HFFc6 (cell line): ENCODE measurements at places on chromosomes 11 and 22. TPM values are rescaled to one million over a fixed set of nuclear protein-coding genes. Genes with fewer than 3 reads are reported as not detected.

DNA sequence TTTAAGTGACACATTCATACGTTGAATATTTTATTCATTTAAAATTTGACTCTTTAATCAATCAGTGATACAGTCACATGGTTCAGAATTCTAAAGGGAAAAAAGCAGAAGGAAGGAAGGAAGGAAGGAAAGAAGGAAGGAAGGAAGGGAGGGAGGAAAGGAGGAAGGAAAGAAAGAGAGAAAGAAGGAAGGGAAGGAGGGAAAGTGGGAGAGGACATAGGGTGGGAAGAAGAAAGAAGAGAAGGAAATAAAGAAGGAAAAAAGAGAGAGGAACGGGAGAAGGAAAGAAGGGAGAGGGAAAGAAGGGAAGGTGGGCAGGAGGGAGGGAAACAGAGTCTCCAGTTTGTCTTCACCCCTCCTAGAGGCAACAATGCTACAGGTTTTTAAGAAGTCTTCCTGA, 518.6 kb downstream of the MIAT start:
- peaks cover 27% of the 10 kb centered on the region for H3K27me3 ChIP-seq
- DNase-seq = no peak
- no peak overlapping the region for H3K27ac ChIP-seq

- H3K27me3 ChIP-seq = no peaks in the 10 kb centered on the region
- no peak overlapping the region; the same call in 1 of the 2 replicates for H3K4me3 ChIP-seq
- H3K36me3 ChIP-seq = no peaks in the 10 kb centered on the region
- peaks cover 38% of the 10 kb centered on the region for H3K4me1 ChIP-seq
Observed at GRCh38 chr11:15194671-15195415, 80.1 kb downstream of the INSC start.

GRCh38 chr11:10925149-10925926, 67.5 kb upstream of the ZBED5 start:
- no peaks in the 10 kb centered on the region for H3K36me3 ChIP-seq
- no peak for DNase-seq
- no peak overlapping the region for H3K27ac ChIP-seq
- no peak overlapping the region for H3K4me3 ChIP-seq
- H3K4me1 ChIP-seq = peaks cover 51% of the 10 kb centered on the region
- no peaks in the 10 kb centered on the region for H3K27me3 ChIP-seq

DNA sequence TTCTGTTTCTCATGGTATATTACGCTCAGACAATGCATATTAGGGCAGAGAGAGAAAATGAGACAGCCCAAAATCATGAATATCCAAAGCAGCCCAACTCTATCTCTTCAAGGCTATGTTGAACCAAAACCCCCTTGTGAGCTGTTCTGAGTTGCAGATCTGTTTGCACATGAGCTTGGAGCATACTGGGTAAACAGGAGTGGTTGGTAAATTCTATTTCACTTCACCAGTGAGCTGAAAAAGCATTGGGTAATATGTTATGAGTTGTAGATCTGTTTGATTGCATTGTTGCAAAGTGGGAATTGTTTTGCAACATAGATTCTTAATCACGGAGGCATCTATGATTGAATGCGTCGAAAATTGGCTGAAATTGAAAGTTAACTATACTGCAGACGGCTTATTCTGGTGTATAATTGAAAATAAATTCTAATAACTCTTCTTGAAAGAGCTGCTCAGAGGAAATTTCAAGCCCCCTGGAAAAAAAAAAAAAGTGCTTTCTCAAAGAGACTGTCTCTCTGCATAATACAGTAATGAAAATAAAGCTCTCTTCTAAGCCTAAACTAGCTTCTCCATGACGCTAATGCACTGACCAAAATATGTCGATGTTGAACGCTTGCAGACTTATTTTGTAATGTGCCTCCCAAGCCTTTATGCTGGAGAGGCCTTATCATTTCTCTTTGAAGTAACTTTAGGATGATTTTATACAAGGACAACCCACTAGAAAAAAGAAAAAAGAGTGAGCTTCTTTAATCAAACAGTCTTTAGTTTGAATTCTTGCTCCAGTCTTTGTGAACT, 263.7 kb downstream of the NTM start:
- no peaks in the 10 kb centered on the region for H3K36me3 ChIP-seq
- H3K4me3 ChIP-seq = no peak overlapping the region
- peaks cover 5% of the 10 kb centered on the region; the same call in 1 of the 2 replicates for H3K4me1 ChIP-seq
- no peak for DNase-seq
- H3K27ac ChIP-seq = no peak overlapping the region
- H3K27me3 ChIP-seq = peaks cover 18% of the 10 kb centered on the region

DNA sequence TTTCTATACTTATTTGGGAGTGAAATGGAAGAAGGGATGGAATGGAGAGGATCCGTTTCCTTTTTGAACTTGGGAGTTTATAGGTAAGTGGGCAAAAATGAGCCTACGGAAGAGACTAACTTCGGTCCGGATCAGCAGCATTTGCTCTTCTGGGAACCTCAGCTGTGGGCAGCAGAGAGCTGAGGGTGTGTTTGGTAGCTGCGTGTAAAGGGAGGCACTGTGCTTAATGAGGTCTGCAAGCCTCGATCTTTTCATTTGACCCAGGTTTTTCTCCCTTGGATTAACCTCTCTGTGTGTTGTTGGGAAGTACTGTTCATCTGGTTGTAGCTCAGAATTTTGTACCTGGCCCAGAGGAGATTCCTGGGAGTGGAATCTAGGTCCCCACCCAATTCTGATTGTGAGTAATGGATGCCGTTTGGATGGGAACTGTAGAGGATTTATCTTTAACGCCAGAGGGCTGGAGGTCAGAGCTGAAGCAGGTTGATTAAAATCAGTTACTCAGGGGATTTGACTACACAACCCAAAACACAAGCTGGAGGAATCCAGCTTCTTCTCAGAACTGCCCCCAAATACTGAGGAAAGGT, 201.6 kb upstream of the SORL1-AS1 start:
- peaks cover 4% of the 10 kb centered on the region; the same call in 1 of the 2 replicates for H3K36me3 ChIP-seq
- H3K4me3 ChIP-seq = peak overlapping the region; percentile 89; the same call in 1 of the 2 replicates
- H3K27me3 ChIP-seq = peaks cover 3% of the 10 kb centered on the region
- peak overlapping the region; percentile 98 for H3K27ac ChIP-seq

- H3K4me3 ChIP-seq = no peak overlapping the region
- peaks cover 31% of the 10 kb centered on the region for H3K27me3 ChIP-seq
- no peak for DNase-seq
Observed at GRCh38 chr22:50739894-50740293, 1.9 kb downstream of the ACR start.

DNA sequence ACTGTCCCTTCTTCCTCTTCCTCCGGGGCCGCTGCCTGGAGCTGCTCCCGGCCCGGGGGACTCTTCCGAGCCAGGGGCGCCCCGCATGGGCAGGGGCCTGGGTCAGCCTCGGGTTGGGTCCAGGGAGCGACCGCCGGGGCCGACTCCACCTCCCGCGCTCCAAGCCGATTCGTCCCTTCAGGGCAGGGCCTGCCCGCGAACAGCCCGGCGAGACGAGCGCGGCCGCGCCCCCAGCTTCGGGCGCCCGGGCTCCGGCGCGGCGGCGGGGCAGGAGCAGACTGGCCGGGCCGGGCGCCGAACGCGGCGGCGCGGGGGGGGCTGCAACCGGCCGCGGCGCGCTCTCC, at the start of gene LARGE1:
Gene LARGE1 (minus strand): TSS at position 280 of the 344 bp plus-strand sequence.
- H3K27me3 ChIP-seq = peaks cover 7% of the 10 kb centered on the region
- no peaks in the 10 kb centered on the region for H3K36me3 ChIP-seq
- H3K27ac ChIP-seq = peak within 1 kb of the TSS; percentile 22
- no peak for DNase-seq
- H3K4me1 ChIP-seq = peaks cover 36% of the 10 kb centered on the region

- H3K27me3 ChIP-seq = no peaks in the 10 kb centered on the region; the same call in none of the 2 replicates
- peaks cover 5% of the 10 kb centered on the region; the same call in 1 of the 2 replicates for H3K36me3 ChIP-seq
- DNase-seq = no peak
- 0 out of 2 replicates have a peak, but pooled peaks cover 5% of the 10 kb centered on the region for H3K4me1 ChIP-seq
- H3K4me3 ChIP-seq = no peak overlapping the region
Observed at GRCh38 chr11:3970108-3970507, 114.6 kb downstream of the STIM1 start.

DNA sequence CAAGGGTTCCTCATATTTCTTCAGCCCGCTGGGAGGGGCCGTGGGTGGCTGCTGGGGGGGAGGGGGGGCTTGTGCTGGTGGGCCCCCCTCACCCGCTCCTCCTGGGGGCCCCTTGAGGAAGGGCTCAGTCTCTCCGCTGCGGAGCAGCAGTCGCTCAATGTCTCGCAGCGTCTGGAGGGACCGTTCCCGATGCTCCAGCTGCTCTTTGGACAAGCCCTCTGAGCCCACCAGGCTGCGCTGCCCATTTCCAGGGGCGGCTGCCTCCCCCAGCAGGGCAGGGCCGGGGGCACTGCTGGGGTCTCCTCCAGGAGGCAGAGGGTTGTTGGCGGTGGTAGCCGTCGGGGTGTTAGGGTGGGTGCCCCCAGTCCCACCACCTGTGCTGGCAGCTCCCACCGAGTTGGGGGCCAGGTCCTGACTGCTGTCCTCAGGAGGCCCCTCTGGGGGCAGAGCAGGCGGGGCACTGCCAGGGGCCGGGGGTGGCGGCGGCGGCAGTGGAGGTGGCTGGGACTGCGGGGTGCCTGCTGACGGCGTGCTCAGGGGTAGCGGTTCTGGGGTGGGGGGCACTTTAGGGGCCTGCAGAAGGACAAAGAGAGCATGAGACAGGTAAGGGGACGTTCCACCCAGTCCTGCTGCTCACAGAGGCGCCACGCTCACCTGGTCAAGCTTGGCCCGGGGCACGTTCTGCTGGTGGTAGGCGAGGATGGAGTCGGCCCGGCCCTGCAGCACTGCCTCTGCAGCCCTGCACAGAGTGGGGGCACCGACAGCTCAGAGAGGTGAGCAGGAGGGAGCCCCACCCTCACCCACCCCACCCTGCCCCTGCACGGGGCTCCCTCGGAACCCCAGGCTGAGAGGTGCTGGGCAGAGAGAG, 18.9 kb downstream of the CXCR5 start:
- peaks cover 15% of the 10 kb centered on the region for H3K4me1 ChIP-seq
- no peak for DNase-seq
- H3K4me3 ChIP-seq = no peak overlapping the region
- peaks cover 5% of the 10 kb centered on the region for H3K27me3 ChIP-seq
- peaks cover 20% of the 10 kb centered on the region; the same call in 1 of the 2 replicates for H3K36me3 ChIP-seq
- H3K27ac ChIP-seq = no peak overlapping the region

GVQW3 gene
- 0.53 to 0.75 TPM (median 0.56 TPM) in 3 replicates for total RNA-seq

TMEM25 gene
- total RNA-seq = 10.8 to 11.4 TPM (median 11.3 TPM) in 3 replicates

MMP3 gene
- 42.7 to 126 TPM (median 69.1 TPM) in 3 replicates for total RNA-seq

SEC14L6 gene
- total RNA-seq = not detected in 2 replicates

GRAP2 gene
- not detected in 3 replicates for total RNA-seq
